HTR-8/SVneo (cell line): ENCODE measurements at places on chromosomes 5 and 9.

DNA sequence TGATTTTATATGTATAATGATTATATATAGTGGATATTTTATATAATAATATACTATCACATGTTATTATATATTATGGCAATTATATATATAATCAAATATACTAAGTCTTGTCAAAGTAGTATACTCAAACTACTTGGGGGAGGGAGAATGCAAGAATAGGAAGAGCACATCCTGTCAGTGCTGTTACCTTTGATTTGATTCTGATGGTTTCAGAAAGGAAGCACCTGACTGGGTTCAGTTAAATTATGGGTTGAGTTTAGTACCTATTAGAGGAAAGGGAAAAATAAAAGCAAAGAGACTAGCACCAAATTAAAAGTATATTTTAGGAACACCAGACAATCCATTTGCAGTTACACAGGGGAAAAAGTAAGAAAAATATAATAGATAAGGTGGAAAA, 107.6 kb downstream of the GRIA1 start:
- DNase-seq, result no peak

GRCh38 chr5:55345327-55345726, 37.5 kb downstream of the MTREX start:
- DNase-seq, result no peak

DNA sequence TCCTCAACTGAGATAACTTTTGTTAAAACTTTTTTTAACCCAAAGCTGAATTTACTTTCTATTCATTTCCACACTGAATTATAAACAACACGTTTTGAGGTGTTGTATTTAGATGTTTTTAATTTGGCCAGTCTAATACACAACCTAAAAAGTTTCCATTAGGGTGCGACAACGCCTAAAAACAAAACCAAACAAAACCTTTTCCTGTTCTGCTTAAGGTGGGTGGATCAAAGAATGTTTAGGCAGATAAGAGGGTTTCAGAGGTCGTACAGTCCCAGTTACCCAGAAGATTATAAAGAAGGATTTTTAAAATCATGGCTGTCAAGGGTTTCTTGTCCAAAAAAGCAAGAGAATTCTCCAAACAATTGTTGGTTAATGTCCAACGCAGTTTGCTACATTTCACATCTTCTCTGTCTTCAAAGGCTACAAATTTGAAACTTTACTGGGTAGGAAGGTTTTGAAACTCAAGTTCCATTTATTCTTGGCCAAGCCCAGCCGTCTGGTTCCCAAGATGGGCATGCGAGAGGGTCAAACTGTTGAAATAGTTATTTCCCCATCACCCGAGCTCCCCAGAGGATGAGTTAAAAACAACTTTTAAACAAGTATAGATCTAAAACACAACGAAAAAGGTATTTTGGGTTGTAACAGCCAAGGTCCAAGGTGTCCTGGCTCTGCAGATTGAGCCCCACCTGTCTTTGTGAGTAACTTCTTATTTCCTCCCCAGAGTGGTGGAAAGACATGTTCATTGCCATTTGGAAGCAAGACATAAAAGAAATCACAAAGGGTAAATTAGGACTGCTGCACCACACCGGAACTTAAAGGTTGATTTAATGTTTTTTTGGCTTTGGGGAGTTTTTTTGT, 122.8 kb upstream of the MAP3K1 start:
- no peak for DNase-seq

DNA sequence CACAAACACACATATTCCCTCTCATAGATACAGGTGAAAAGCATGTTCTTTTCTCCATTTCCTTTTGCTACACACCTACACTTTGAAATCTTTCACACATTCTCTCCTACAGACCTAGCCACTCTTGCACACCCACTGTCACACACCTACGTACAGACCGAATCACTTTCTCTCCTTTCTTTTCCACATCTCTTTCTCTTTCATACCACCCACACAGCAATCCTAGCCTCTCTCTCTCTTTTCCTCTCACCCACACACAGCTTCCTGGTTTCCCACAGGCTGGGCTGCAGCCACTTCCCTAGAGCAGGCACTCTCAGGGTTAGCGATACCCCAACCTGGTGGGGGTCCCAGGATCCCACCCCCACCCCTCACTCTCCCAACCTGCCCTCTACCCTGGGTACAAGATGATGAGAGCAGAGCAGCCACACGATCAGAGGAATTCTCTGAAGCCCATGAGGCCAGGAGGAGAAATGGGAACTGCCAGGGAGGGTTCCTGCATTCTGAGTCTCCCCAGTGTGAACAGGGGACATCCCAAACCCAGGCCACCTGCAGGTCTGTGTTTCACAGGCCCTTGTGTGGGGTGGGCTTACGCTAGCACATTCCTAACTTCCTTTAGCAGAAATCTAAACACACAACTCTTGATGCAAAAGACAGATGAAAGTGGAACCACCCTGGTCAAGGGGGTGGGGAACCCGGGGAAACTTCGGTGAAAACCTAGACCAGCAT, 17.1 kb upstream of the SYNPO start:
- no peak for DNase-seq

GRCh38 chr5:58582019-58582802, 664 bp upstream of the RAB3C start:
- DNase-seq, result no peak

GRCh38 chr5:101393795-101394450, 490.8 kb upstream of the ST8SIA4 start:
- DNase-seq, result no peak

DNA sequence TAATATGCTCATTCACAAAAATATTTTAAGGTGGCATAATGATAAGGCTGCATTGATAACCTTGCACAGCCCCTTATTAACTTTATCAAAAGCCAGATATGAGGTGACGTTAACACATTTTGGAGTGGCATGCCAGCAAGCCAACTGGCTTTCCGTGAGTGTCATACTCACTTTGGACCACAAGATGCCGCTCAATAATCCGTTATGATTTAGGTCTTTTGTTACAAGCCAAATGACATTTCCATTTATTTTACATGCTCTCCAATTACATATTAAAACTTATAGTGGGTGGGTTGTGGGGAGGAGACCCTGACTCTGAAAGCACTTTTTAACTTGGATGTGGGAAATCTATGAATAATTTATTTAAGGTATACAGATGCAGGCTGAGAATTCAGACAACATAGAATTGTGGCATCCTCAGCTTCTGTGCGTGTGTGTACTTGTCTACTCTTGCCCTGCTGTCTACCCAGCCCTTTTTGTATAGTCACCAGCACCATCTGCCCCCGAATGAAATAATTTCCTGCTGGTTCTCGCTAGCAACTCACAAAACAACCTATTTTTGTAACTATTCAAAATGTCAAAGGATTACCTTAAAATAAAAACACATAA, 305.1 kb downstream of the PSAT1 start:
- no peak for DNase-seq

DNA sequence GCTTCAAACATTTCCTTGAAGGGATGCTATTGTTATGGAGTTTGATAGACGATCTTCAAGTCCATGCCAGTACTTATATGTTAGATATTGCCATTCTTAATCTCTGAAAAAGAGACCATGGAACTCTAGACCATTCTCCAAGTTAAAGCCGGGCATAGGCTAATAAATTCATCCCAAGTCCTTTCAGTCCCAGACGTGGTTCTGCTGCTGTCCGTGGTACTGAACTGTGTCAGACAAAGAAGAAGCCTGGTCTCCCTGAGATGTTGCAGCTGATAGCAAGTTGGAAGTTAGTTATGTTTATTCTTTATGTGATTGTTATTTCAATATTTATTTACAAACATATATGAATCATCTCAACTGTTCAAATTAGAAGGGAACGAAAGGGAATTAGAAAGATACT, 158.7 kb downstream of the NMUR2 start:
- DNase-seq, result no peak

- no peak for DNase-seq
These were observed 212.2 kb downstream of the TRIO start for GRCh38 chr5:14355391-14355790.

GRCh38 chr9:137247135-137247915, 3.8 kb upstream of the STPG3 start:
- DNase-seq, result no peak

GRCh38 chr5:137564398-137564961, 65.4 kb upstream of the SPOCK1 start:
- no peak for DNase-seq

DNA sequence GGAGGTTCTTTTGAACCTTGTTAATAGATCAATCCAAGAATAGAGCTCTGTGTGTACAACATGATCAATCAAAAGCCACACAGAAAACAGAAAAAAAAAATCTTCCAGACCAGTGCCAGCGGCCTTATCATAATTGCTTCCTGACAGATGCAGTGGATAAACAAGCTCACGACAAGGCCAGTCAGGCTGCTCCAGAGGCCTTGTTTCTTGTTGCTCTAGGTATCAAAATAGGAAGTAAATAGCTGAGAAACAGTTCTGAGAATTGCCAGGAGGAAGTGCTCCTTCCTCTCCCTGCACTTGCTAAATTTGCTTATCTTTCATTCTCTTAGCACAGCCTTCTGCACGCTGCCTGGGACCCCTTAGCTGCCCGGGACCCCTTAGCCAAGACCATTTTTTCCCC, 199.0 kb upstream of the TARS1 start:
- no peak for DNase-seq

- DNase-seq, result no peak
These were observed 553.7 kb downstream of the EBF1 start for GRCh38 chr5:158545949-158546530.

- DNase-seq, result peak; percentile 84
These were observed 177.0 kb downstream of the FGF18 start for GRCh38 chr5:171596391-171596878.

GRCh38 chr5:28369418-28369817, 1331.0 kb upstream of the CDH9 start:
- no peak for DNase-seq

DNA sequence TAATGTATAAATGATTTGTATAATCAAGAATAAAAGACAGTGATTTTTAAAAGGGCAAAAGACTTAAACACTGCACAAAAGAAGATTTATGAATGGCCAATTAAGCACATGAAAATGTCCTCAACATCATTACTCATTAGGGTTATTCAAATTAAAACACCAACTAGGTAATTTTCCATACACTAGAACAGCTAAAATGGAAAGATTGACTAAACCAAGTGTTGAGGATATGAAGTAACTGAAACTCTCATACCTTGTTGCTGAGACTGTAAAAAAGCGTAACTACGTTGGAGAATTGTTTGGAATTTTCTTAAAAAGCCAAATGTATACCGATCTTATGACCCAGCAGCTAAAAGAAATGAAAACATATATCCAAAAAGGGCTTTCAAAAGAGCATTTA, 144.9 kb downstream of the SGCD start:
- DNase-seq, result no peak

DNA sequence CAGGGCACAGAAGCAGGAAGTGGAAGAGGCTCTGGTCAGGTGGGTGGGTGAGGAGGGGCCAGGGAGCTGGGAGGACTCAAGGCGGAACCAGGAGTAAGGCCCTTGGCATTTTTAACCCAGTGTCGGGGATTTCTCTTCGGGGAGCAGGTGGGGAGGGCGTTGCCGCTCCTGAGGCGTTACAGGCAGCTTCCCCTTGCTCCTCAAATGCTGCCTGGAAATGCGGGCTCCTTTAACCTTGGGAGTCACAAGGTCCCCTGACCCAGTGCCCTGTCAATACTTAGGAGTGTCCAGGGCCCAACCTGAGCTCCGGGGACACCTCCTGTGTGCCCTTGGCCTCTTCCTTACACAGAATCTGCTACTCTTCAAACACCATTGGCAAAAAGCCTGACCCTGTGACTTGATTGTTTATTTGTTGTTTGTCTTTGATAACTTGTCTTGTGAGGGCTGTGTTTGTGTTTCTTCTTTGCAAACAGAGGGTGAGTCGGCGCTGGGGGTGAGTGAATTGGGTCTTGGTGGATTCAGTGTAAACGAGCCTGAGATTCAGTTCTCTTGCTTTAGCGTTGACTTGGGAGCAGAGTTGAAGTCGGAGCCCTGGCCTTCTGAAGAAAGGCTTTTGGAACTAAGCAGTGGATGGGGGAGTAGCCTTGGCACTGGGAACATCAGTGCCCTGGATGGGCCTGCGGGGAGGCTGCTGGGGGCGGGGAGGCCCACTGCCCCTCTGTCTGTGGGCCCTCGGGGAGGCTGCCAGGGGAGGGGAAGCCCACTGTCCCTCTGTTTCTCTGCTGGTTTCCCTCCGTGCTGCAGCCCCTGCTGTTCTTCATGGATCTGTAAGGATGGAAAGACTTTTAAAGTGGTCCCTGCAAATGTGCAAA, 300.7 kb upstream of the IRX4 start:
- no peak for DNase-seq

DNA sequence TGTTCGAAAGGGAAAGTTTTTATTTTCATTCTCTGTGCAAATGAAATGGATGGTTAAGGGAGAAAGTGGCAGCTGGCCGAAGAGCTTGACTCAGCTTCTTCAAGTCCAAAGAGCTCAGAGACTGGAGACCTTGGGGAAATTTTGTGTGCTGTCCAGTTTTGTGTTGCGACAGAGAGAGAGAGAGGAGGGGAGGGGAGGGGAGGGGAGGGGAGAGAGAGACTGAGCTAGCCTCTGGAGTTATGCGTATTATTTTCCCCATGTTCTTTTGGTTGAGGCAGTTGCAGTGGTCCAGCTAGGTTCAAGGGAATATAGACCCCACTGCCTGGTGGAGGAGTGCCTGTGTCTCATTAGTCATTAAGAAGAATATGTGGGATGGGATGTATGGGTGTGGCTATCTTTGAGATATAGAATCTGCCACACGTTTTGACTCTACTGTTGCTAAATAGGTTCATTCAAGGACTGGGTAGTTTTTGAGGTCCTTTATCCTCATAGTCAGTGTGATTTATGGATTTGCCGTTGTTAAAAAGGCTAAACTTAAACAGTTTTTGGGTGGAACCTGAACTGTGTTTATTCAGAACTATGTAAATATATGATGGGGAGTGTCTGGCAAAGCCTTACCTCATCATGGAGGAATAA, 69.7 kb downstream of the ARHGAP26 start:
- no peak for DNase-seq

DNA sequence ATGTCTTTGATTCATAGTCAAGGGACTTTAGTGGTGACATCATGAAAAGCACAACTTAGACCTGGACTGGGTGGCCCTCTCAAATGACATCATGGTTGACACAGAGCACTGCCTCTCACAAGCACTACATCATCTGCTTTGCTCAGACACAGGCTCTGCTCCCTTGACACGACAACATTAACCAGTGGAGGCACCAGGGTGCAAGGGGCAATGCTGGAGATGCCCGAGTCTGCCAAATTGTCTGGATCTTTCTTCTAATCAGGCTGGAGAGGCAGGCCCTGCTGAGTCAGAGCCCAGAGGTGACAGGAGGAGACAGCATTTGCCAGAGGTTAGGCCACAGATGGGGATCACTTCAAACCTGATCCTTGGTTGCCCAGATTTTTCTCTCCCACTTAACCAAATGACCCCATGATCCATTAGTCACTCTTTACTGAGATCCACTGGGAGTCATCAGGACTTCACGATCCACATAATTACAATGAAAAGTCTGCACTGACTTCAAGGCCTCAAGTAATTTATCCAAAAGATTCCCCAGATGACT, 174.4 kb downstream of the SLIT3 start:
- DNase-seq, result no peak

DNA sequence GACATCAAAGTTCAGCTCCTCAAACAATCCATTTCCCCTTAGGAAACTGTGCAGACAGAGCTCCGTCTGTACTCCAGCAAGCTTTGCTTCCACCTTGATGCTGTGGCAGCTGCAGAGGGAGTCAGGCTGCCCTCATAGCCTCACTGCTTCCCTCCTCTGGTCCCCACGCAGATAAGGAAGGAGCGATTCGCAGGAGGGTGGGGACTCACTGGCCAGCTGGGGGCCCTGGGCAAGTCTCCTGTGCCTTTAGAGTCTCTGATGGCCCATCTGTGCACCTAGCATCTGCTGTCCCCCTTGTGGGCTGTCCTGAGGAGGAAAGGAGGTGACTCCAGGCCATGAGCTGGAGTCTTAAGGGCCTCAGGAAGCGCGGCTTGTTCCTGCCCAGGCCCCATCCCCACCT, 121.5 kb downstream of the ENTREP1 start:
- DNase-seq, result no peak

- DNase-seq, result no peak
These were observed 365.8 kb upstream of the ZNF608 start for GRCh38 chr5:125112196-125112595.
